Panc1 (cell line): ENCODE measurements at places on chromosomes 7 and 10. TPM values are rescaled to one million over a fixed set of nuclear protein-coding genes. Genes with fewer than 3 reads are reported as not detected.

Gene PPP1R3A
- total RNA-seq, result not detected

DNA sequence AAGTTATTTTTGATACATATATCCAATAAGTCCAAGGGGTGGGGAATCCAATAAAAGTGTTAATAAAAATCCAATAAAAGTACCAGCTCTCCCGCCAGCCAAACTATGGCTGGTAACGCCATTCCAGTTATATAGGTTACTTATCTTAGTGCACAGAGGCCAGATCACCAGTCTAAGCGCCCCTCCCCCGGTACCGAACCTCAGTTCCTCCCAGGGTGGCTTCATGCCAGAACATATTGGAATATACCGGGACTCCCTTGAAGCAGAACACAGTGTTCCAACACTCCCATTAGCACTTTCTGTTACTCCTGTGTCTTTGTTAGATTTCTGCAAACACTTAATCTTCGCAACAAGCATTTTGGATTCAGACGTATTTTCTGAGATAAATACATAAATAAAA lies 7.5 kb downstream of the FBH1 start:
- DNase-seq, result no peak

GRCh38 chr10:103859161-103860086 lies 4.0 kb upstream of the SH3PXD2A start:
- DNase-seq, result peak; percentile 57

Gene PHKG1
- total RNA-seq, result 0.67 TPM

Gene GJD4
- not detected for total RNA-seq

DNA sequence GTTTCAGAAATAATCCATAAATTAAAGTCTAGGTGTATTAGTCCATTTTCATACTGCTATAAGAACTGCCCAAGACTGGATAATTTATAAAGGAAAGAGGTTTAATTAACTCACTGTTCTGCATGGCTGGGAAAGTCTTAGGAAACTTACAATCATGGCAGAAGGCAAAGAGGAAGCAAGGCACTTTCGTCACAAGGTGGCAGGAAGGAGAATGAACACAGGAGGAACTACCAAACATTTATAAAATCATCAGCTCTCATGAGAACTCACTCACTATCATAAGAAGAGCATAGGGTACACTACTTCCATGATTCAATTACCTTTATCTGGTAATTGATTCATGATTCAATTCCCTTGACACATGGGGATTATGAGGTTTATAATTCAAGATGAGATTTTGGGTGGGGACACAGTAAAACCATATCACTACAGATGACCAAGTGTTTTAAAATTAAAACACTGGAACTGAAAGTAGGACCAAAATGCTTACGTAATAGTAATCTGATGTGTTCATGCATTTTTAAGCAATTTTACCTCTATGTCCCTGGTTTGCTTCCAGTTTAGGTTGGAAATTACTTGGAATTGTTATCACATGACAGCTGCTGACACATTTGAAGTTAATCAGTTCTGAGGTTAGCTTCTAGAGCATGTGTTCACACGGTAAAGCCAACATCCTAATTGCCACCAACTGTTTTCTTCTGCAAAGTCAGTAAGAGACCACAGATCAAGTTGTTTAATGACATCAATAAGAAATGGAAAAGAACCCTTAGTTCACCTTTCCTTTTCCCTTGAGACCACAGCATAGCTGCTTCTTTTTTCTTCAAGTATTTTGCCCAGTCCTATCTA lies 48.4 kb upstream of the SEMA3C start:
- DNase-seq, result no peak

GRCh38 chr10:124318811-124319210 lies 99.9 kb downstream of the OAT start:
- DNase-seq, result no peak

DNA sequence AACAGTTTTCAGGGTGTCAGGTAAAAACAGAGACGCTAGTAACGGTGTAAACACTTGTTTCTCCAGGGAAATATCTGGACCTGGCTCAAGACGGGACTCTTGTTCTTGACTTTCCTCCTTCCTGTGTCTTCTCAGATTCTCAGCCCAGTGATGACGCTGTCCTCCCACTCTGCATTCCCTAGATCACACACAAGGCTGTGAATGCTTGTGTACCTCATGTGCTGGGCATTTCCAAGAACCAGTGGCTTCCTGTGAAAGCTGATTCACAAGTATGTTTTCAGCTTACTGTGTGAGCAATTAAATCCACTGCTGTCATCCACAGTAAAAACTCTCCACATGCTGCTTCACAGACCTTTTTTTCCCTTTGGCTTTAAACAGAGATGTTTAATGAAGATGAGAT lies 193.8 kb upstream of the DPP6 start:
- no peak for DNase-seq

GRCh38 chr10:20674926-20675325 lies 222.2 kb downstream of the NEBL start:
- DNase-seq, result no peak

DNA sequence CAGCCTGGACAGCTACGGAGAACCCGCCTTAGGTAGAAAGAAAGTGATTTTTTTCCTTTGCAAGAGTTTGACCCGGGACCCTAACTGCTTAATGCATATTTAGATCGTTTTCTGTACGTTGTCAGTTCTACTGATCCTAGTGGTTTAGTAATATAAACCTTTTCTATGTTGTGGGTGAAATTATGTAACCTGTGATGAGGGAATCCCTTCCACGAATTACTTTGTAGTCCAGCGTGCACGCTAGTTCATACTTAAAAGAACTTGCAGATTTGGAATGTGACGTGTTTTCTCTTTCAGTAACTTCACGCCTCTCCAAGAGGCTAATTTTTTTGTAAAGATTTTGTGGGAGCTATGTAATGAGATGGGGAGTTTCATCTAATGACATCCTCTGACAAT lies 705 bp downstream of the SLF2 start:
- DNase-seq, result no peak

DNA sequence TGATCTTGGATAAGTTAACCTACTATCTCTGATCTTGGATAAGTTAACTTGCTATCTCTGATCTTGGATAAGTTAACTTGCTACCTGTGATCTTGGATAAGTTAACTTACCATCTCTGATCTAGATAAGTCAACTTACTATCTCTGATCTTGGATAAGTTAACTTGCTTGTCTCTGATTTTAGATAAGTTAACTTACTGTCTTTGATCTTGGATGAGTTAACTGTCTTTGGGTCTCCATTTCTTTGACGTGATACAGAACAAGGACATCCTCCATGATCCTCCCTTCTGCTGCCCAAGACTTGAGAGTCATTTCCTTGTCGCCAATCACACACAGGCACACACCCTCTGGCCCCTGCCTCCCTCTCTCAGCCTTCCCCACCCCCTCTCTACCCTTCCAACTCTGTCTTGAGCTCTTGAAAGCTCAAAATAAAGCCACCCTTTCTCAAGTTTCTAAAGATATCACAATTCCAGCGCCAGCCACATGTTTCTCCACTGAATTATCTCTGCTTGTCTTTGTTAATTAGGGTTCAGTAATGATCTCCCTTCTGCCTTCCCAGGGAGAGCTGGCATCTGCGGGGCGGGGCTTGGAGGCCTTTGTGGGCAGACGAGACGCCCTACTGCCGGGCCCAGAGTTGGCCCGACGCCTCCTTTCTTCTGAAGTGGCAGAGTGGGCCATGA lies 85.1 kb upstream of the GTF2I start:
- DNase-seq, result no peak

Gene REEP3
- 135 TPM for total RNA-seq

- no peak for DNase-seq
Observed at GRCh38 chr10:78729366-78729765, 339.4 kb upstream of the ZMIZ1 start.

DNA sequence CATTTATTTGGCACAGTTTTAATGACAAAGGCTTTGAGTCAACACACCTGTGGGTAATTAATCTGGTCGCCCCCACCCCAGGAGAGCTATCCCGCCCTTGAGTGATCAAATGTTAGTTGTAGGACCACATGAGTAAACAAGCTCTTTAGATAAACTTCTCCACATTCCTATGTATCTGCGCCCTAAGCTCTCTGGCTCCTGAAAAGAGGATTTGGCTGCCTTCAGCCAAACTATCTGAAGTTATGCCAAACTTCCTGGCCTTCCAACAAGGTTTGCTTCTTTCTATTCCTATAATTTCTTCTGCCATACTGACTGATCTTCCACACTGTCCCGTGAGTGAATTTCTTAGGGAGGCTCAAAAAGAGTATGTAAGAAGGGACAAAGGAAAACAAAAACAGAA lies 134.2 kb downstream of the RALA start:
- DNase-seq, result no peak

DNA sequence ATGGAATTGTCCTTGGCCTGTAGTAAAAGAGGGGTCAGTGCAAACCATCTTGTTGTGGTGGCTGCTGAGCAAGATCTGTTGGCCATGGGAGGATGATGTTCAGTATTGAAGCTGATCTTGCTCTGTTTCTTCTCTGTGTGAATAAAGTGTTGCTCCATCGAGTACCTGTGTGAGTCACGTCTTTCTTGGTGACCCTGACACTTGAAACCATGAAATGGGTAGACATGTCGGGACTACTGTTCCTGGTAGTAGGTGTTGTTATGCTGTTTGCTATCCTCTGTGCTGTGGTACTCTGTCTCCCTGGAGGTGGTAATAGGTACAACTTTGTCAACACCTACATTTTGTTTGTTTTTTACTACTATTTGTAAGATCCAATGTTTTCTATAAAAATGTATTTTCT lies 330.6 kb downstream of the MDFIC start:
- no peak for DNase-seq

GRCh38 chr7:129688503-129689222 lies 77.1 kb downstream of the NRF1 start:
- DNase-seq, result no peak

Gene LRIT2
- total RNA-seq, result not detected

- no peak for DNase-seq
Observed at GRCh38 chr7:101546308-101546936, 82.7 kb downstream of the MYL10 start.

GRCh38 chr10:3201796-3202195 lies 29.2 kb upstream of the PITRM1 start:
- DNase-seq, result no peak
